ENCODE measurements at places on chromosomes 2 and 18.

GRCh38 chr2:240132651-240132980 is 3.5 kb downstream of the COPS9 start:
- DNase-seq: no peak

GRCh38 chr2:216673021-216673420 is 22.3 kb downstream of the IGFBP5 start:
- no peak for DNase-seq

- DNase-seq: no peak
These were observed 31.0 kb upstream of the REV1 start for GRCh38 chr2:99520813-99521212.

- no peak for DNase-seq
These were observed 2.5 kb downstream of the CD28 start for GRCh38 chr2:203708846-203709396.
